ENCODE measurements at places on chromosomes 2 and 18.

DNA sequence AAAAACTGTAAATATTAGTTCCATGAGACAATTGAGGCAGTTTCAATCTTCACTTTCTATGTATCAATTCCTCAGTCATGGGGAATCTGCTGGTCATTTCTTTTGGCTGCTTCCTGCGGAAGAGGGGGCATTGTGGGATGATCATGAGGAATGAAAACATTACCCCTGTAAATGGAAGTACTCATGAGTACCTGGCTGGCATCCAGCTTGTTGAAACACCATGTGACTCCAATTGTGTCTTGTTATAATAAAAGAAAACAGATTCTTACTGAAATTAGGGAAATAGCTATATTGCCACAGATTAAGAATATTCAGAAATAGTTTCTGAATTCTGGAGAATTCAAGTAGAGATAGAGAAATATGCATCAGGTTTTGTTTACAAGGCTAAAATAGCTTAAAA, 41.6 kb upstream of the GPR39 start:
- no peak for DNase-seq

GRCh38 chr2:196266351-196266750, 95.0 kb upstream of the STK17B start:
- no peak for DNase-seq

DNA sequence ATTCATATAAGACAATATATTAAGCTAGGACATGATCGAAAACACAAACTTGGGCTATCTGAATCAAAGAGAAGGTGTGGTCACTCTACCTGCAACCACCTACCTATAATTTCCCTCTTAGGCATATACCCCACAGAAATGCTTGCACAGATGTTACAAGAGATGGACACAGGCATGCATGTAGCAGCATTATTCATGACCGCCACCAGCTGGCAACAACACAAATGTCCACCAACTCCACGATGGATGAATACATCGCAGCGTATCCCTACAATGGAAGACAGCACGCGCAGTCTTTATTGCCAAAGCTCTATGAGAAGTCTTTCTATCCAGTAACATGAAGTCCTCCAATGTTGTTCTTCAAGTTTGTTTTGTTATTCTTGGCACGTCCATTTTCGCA, 90.8 kb downstream of the ARL4C start:
- no peak for DNase-seq

GRCh38 chr2:150677551-150677950, 190.1 kb upstream of the RND3 start:
- no peak for DNase-seq

DNA sequence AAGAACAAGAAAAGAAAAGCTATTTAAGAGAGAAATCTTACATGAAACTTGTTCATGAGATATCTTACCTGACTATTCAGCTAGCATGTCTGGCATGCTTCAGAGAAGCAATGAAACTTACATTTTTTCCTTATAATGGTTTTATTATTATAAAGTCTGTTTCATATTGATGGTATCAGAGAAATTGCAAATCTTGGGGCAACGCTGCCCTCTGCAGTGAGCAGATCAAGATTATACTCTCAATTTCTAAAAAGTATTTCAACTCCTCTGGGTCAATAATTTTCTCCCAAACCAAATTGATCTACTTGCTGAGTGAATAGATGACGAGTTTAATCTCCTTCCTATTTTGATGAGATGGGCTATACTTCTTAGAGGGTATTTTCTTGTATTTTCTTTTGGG, 235.6 kb downstream of the NUP35 start:
- DNase-seq = no peak

Measured in T-helper 2 cell treated with Interferon-gamma antibody and Interleukin-4, amounts not matched to agents 5 μg/mL and 100 μg/mL, for 36 hours (primary cell).